ENCODE measurements at places on chromosomes 5 and 9.

- no peak for DNase-seq
Observed at GRCh38 chr5:174139623-174140022, 94.1 kb downstream of the NSG2 start.

- DNase-seq = no peak
Observed at GRCh38 chr9:102832814-102833213, 162.3 kb upstream of the CYLC2 start.

DNA sequence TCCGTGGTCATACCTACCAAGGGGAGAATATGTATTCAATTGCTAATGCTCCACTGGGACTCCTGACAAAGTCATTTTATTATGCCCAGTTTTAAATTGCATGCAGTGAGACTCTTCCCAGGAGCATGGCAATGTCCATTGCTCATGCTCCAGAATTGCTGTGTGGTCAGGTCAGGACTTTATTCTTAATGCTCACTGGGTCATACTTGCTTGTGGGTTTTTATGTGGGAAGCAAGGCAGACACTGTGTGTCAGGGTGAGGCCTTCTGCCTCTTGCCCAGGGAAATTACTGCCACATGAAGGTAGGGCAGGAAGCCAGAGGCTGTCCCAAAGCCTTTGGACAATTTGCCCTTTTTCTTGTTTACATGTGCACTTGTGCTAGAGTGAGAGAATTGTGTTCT is 164.6 kb upstream of the MEF2C start:
- no peak for DNase-seq

GRCh38 chr5:42837601-42838000 is 25.9 kb upstream of the SELENOP start:
- no peak for DNase-seq

- no peak for DNase-seq
Observed at GRCh38 chr5:79111387-79111959, at the start of gene BHMT. TSS of gene BHMT (plus strand) at chr5:79111809. CDS start at chr5:79111886, 77 bp downstream.

- no peak for DNase-seq
Observed at GRCh38 chr5:122924203-122924602, 78.8 kb downstream of the SNX24 start.

- no peak for DNase-seq
Observed at GRCh38 chr5:51096859-51097258, 286.4 kb upstream of the ISL1 start.

DNA sequence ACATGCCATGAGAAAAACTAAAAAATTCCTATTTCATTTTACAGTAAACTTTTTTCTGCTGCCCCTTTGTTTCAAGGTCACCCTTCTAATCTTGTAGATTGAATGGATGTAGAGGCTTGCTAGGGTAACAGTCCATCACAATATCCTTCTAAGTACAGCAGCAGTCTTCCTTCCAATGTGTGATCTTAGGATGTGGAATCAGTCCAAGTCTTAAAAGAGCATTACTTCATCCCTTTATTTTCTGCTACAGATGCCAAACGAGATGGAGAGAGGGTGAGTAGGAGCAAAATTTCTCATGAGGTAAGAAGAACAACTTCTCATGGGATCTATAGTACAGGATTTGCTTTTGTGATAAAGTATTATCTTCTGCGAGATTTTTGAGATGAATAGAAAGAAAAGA is 704 bp upstream of the IL33 start:
- no peak for DNase-seq

GRCh38 chr5:56641635-56642260 is 173.6 kb upstream of the MAP3K1 start:
- DNase-seq = no peak

DNA sequence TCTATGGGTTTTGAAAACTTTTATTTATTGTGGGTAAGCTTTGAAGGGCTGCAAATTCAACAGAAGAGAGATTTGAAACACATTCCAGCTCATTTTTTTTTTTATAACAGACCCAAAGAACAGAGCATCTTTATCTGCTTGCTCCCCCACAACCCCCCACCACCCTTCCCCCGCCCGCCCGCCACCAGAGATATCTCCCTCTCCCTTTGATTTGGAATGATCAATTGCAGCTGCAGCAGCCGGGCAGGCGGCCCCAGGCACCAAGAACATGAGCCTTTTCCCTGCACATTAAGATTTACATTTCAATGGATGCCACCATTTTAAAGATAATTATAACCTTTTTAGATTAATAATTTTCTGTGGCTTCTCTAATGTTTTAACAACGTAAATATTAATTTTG is 510.9 kb downstream of the ZNF608 start:
- DNase-seq = no peak

DNA sequence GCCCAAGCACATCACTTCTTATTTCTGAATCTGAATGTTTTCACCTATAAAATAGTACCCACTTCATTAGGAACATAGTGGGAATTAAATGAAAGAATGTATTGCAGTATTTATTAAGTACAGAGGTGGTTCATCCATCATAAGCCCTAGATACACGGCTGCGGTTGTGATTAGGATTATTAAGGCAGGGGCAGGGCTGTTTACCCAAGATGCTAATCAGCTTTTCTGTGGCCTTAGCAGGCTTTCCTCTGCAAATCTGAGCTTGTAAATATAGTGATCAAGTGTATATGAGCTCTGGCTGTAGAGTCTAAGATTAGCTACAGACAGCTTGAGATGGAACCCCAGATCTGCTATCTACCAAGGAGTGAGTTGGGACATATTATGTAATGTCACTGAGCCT is 124.1 kb upstream of the ADRA1B start:
- DNase-seq = no peak

DNA sequence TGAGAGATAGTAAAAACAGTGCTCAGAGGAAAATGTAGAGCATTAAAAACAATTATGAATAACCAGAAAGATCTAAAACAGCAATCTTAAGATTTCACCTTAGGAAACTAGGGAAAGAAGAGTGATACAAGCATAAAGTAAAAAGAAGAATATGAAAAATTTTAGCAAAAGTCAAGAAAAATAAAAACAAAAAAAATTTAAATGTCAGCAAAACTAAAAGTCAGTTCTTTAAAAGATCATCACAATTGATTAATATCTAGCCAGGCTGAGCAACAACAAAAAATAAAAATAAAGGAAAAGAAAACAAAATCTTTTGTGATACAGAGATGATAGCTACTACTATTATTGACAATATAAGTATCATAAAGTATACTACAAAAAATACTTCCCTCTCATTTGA is 1088.1 kb upstream of the EDIL3 start:
- DNase-seq = no peak

- no peak for DNase-seq
Observed at GRCh38 chr5:59656351-59657254, 236.9 kb downstream of the PDE4D start.

DNA sequence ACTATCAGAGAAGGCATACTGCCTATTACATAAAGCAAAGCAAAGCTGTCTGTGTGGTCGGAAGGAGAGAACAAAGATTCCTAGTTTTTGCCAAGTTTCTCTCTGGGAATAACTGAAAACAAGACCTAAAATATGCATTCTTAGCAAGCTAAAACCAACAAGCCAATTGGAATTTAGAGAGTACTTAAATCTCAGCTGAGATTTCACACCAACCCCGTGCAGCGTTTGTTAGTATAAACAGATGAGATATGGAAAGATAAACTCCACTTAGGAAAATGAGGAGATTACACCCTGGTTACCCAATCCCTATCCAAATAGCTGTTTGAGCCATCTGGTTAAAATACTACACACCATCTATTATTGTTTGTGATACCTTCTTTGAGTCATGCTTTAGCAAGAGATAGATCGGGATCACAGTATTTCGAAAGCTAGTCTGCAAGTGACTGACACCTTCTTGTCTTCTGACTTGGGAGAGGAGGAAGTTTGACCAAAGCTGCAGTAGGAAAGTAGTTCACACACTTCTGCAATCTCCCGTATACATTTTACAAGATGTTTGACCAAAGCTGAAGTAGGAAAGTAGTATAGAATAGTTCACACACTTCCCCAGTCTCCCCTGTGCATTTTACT is 18.2 kb downstream of the FAF2 start:
- DNase-seq = no peak

DNA sequence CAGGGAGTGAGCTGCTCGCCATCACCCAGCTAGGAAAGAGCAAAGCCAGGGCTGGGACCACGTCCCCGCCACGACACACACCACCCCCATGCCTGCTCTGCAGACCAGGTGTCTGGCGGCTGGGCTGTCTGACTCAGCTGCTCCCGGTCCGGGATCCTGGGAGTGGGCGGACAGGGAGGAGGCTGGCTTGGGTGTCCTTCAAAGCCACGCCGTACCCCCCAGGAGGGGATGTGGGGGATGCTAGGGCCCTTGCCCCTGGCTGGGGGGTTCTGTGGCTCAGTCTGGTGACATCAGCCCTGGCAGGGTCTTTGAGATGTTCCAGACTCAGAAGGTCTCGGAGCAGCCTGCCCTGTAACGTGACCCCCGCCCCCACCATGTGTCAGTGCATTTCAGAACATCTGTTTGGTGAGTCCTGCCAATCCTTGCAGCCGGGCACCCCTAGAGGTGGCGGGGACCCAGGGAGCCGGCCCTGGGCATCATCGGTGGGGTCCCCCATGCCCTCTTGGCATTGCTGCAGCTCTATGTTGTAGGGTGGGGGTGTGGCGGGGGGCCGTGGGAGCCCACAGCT is 62.3 kb downstream of the HMCN2 start:
- no peak for DNase-seq

Measured in stimulated activated CD4-positive, alpha-beta T cell treated with anti-CD3 and anti-CD28 coated beads, TNF-alpha, amount 100 ng/mL, for 1 hour (primary cell).